AG10803 (cell line): ENCODE measurements at places on chromosomes 12 and 14.

- DNase-seq = no peak
Observed at GRCh38 chr14:33014710-33015109, 76.0 kb downstream of the NPAS3 start.

- DNase-seq = no peak
Observed at GRCh38 chr12:119686355-119686754, 18.4 kb downstream of the PRKAB1 start.

DNA sequence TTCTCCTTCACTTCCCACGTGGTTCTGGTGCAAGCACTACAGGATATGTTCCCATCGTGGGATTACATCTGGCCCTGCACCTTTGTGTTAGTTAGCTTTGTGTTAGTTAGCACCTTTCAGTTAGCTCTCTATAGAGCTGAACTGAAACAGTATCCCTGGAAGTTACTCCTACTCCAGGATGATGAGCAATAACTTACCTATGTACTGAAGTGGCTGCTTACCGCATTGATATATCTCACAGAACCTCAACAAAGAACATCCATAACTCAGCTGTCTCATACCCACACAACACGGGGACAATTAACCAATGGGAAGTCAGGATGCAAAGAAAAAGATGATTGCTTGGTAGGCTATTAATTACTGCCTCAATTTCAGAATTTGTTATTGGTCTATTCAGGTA lies 146.6 kb downstream of the ASCL4 start:
- DNase-seq = no peak

GRCh38 chr14:20730891-20731290 lies 14.8 kb upstream of the EDDM3A start:
- no peak for DNase-seq

- DNase-seq = peak; percentile 48
Observed at GRCh38 chr12:47087088-47087688, 7.4 kb upstream of the AMIGO2 start.

GRCh38 chr12:39389399-39390150 lies 53.3 kb downstream of the KIF21A start:
- DNase-seq = no peak

- DNase-seq = no peak
Observed at GRCh38 chr12:46366771-46367170, 5.8 kb downstream of the SLC38A2 start.

DNA sequence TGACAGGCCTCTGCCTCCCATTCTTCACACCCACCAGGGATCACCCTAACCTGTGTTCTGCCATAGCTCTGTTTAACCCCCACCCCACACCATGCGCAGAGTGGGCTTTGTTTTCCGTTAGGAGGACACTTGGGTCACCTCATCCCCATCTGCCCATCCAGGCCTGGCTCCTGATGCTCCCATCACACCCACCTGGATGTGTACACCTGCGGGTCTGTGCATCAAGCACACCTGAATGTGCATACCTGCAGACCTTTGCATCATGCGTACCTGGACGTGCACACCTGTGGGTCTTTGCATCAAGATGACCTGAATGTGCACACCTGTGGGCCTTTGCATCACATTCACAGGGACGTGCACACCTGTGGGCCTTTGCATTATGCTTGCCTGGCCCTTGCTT lies 835.8 kb upstream of the TMEM132C start:
- no peak for DNase-seq

GRCh38 chr12:56634242-56634836 lies 4.2 kb upstream of the BAZ2A start:
- no peak for DNase-seq

- no peak for DNase-seq
Observed at GRCh38 chr12:9625019-9625418, 17.3 kb upstream of the KLRB1 start.

DNA sequence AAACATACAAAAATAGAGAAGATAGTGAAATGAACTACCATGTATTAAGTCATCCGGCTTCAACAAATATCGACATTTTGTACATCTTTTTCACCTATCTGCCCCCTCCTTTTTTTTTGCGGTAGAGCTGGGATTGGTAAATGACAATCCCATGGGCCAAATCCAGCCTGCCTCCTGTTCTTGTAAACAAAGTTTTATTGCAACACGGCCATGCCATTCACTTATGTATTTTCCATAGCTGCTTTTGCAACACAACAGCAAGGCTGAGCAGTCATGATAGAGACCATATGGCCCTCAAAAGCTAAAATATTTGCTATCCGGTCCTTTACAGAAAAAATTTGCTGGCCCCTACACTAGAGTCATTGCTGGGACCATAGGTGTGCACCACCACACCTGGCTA lies 58.1 kb upstream of the PLEKHG3 start:
- DNase-seq = peak; percentile 95

GRCh38 chr12:14937689-14938088 lies 648 bp downstream of the ERP27 start:
- no peak for DNase-seq

DNA sequence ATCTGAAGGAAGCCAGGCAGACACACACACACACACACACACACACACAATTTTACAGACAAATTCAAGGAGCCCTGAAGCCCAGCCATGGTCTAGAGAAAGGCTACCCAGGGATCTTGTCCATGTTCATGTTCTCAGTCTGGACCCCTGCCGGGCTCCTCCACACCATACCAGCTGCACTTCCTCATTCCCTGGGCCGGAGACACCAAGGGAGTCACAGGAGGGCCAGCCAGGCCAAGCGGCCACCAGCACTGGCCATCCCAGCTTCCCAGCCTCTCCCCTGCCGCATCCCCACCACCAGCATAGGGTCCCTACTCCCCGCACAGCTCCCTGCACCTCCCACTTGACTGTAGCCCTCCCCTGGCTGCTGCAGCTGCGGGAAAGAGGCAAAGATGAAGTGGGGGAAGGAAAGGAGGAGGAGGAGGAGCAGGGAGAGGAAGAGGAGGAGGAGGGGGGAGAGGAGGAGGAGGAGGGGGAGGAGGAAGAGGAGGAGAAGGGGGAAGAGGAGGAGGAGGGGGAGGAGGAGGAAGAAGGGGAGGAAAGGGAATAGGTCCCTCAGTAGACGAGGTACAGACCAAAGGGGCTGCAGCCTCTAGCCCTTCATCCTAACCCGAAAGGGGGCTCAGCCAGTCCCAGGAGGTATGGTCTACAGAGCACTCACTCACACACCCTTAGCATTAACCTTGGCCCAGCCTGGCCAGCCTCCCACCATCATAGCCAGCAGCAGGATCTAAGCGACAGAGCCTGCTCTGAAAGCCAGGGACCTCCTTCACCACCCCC lies 293.2 kb downstream of the DPF3 start:
- no peak for DNase-seq

GRCh38 chr12:132560364-132560613 lies 50.1 kb downstream of the LRCOL1 start:
- no peak for DNase-seq

DNA sequence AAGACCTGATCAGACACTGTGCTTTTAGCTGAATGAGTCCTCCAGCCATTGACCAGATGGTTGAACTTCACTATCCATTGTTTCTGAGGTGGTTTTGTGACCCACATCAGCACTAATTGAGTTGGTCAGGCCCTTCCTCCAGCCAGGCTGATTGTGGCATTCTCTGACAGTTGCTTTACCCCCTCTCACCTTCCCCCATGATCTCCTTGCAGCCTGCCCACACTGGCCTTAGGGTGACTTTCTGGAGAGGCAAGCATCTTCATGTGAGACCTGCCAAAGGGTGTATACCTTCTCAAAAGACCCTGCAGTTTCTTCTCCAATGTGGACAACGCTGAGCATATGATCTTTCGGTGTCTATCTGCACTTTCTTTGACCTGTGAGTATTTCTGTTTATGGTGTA lies 83.9 kb downstream of the GPATCH2L start:
- no peak for DNase-seq

DNA sequence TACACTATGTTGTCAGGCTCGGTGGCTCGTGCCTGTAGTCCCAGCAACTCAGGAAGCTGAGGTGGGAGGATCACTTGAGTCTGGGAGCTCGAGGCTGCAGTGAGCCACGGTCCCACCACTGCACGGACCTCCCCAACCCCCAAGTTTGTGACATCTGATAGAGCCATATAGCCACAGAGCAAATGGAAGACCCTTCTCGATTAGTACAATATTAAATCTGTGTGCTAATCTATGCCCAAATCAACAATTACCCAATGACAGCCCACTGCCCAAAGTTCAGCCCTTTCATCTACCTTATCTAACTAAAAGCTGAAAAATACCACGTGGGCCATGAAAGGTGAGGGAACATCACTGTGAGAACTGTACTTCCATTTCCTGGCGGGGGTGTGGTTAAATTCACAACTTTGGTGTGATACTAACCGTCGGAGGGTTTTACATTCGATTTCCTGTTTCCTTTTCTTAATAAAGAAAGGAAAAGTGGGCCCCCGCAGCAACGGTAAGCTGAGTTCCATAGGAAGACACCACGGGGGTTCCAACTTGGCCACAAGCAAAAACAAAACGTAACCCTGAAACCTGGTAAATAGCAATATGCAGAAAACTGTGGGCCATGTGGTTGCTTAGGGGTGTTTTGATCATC lies 31.2 kb upstream of the FOS start:
- no peak for DNase-seq

DNA sequence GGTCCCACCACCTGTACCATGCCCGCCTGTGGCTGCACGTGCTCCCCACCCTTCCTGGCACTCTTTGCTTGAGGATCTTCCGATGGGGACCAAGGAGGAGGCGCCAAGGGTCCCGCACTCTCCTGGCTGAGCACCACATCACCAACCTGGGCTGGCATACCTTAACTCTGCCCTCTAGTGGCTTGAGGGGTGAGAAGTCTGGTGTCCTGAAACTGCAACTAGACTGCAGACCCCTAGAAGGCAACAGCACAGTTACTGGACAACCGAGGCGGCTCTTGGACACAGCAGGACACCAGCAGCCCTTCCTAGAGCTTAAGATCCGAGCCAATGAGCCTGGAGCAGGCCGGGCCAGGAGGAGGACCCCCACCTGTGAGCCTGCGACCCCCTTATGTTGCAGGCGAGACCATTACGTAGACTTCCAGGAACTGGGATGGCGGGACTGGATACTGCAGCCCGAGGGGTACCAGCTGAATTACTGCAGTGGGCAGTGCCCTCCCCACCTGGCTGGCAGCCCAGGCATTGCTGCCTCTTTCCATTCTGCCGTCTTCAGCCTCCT lies 1.1 kb downstream of the INHBE start:
- DNase-seq = peak; percentile 32

GRCh38 chr14:73325630-73326299 lies 88.5 kb downstream of the PAPLN start:
- no peak for DNase-seq

DNA sequence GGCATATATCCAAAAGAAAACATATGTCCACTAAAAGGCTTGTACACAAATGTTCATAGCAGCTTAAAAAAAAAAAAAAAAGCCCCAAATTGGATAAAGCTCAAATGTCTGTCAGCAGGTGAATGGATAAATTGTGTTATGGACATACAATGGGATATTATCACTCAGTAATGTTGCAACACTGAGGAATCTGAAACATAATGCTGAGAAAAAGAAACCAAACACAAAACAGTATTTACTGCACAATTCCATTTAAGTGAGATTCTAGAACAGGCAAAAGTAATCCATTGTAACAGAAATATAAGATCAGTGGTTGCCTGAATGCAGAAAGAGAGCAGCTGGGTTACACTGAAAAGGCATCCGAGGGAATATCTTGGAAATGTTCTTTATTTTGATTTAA lies 117.9 kb downstream of the SLC15A5 start:
- DNase-seq = no peak

DNA sequence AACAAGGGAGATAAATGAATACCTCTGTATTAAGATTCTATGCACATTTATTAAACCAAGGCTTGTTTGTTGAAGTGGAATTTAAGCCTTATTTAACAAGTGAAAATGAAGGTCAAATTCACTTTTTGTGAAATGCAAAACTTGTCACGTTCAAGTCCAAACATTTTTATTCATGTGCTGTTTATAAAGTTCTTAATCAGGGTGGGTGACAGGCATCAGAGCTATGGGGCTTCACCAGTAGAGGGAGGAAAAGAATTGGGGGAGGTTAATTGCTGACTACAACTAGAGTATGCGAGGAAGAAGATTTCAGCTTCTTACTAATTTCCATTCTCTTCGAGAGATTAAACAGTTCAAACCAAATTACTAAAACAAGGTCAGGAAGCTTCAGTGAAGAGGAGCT lies 9.7 kb downstream of the MOK start:
- peak; percentile 45 for DNase-seq

DNA sequence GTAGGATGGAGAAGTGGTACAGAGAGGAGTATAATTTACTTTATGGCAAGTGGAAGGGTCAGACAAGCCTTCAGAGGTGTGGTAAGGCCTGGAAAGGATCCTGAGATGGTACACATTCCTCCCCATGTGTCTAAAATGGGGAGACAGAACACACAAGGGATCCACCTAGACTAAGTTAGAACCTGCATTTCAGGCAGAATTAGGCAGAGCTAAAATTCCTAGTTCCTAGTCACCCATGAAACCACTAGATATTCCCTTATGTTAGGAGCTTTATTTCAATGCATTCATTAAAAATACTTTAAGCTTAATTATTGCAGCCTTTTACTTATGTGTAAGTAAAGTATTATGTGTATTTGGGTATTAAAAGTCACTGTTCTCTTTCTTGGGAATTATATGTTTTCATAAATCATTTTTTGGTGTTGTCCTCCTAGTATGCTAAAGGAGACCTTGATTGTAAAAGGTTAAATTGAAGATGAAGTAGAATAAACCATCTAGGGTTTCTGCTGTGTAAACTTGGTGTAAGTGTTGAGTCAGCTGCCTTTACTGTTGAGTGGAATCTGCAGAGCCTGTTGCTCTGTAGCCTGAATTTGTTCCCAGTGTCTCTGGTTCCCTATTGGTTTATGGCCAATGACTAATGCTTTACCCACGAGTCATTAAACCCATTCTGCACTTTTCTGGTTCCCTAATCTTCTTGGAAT lies 423.2 kb downstream of the ATP23 start:
- peak; percentile 99 for DNase-seq

DNA sequence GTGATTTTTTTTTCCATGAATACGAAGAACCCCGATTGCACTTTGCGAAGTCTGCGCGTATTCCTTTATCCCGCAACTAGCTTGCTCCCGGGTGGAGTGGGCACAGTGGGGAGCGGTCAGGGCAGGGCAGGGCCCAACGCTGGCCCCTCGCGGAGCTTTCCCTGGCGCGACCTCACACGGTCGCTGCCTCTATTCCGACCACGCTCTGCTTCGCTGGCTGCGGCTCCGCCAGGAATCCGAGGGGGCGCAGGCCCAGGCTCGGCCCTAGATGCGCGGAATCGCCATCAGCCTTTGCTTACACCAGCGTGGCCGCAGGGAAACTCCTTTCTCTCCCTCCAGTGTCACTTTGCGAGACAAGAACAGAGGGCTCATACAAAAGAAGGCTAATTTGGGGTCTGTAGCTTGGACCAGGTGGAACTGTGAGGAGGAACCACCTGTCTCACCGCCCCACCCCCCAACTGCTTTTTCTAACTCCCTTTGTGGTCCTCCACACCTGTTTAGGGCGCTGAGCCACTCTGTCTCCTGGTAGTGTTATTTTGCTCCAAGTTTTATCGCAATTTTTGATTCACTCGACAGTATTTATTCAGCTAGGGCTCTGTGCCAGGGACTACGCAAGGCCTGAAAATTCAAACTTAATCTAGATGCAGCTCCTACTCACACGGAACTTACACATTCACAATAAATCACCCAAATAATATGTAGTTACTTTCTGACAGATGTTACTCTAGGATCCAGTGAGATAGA lies 3.1 kb upstream of the NKX2-1 start:
- DNase-seq = no peak
